ENCODE measurements at places on chromosomes 7 and 10. TPM values are rescaled to one million over a fixed set of nuclear protein-coding genes. Genes with fewer than 3 reads are reported as not detected.

DNA sequence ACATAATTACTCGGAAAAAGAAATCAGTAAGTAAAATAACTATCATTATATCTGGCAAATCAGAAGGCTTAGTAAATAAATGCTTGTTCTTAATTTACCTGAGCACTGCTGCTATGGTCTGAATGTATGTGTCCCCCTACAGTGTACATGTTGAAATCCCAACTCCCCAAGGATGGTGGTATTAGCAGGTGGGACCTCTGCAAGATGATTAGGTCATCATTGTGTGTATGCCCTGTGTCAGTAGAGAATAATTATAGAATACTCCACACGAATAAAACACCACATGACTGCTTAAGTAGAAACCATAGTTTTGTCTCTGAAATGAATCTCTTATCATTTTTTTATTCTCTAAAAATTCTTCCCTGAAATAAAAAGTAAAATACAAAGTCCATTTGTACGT lies 101.6 kb downstream of the RNF133 start:
- no peak for DNase-seq

GRCh38 chr10:124590216-124591122 lies 128.8 kb downstream of the LHPP start:
- no peak for DNase-seq

The CCDC172 gene
- total RNA-seq: not detected

- DNase-seq: no peak
Observed at GRCh38 chr10:84844461-84844860, 516.1 kb downstream of the CCSER2 start.

The MALRD1 gene
- total RNA-seq: not detected

All from renal cortical epithelial cell (primary cell).